Activated CD4-positive, alpha-beta T cell treated with anti-CD3 and anti-CD28 coated beads for 48 hours (primary cell): ENCODE measurements at places on chromosomes 5 and 9.

GRCh38 chr5:106397700-106398099, 1273.0 kb downstream of the EFNA5 start:
- DNase-seq: no peak

GRCh38 chr5:177552839-177553455, 1.4 kb downstream of the FAM193B start:
- no peak for DNase-seq

- DNase-seq: no peak
These were observed 3.2 kb upstream of the TMEM245 start for GRCh38 chr9:109122726-109123621.

- no peak for DNase-seq
These were observed 438.0 kb downstream of the AGTPBP1 start for GRCh38 chr9:85303757-85304134.

DNA sequence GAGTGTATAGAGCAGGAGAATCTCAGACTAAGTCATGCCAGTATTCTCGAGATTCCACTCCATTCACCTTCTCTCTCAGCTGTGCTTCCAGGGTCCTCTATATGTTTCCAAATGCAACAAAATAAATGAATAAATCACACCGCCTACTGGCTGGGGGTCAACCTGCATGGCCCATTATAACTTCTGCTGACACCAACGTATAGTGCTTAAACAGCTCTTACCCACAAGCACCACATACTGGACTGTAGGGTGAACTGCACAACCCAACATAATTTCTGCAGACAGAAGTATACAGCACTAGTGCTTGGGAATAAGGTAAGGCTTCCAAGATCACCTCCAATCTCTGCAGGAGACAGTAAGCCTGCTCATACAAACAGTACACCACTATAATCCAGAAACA, 33.1 kb upstream of the HTR4 start:
- DNase-seq: peak; percentile 6
